Muscle of back (tissue), 13 donors: ENCODE measurements at places on chromosomes 4 and X.

GRCh38 chr4:147311956-147312355 is 168.9 kb upstream of the EDNRA start:
- DNase-seq: no peak

- DNase-seq: no peak
Observed at GRCh38 chr4:151983854-151984253, 223.0 kb upstream of the GATB start.

GRCh38 chrX:10582215-10582733 is 38.1 kb downstream of the MID1 start:
- no peak for DNase-seq

DNA sequence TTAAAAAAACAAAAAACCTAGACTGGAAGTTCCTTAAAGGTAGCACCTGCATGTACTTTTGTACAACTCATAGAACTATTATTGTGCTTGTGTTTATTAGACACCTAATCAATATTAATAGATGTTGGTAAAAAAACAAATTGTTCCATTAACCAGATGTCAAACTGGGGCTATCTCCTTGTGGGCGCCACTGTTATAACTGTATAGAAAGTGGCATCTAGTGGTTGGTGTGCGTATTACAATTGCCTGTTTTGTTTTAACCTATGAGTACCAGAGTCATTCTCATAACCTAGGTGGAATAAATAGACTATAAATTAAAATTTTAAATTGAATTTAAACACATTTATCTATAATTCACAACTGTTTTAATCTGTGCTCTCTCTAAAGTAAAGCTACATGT is 97.4 kb downstream of the COL4A5 start:
- peak; percentile 3 for DNase-seq

- DNase-seq: no peak
Observed at GRCh38 chr4:4645743-4646142, 103.9 kb upstream of the STX18 start.

- peak; percentile 24 for DNase-seq
Observed at GRCh38 chr4:17809667-17810066, 890 bp downstream of the DCAF16 start.

- DNase-seq: no peak
Observed at GRCh38 chrX:139642241-139642927, 65.6 kb downstream of the MCF2 start.

DNA sequence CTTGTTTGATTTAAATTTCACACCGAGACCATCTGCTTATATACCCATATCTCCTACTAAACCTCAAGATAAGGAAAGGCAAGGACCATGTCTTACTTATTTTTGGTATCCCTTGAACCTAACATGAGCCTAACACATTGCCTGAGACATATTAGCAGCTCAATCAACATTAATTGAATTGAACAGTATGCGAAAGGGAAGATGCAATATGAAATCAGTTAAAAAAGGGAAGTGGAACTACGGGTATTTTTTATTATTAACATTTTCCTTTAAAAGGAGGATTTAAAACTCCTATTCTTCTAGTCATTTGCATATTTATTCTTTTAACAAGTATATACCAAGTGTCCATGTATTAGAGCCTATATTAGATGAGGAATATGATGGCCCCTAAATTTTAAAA is 197.0 kb downstream of the CAMK2D start:
- no peak for DNase-seq

DNA sequence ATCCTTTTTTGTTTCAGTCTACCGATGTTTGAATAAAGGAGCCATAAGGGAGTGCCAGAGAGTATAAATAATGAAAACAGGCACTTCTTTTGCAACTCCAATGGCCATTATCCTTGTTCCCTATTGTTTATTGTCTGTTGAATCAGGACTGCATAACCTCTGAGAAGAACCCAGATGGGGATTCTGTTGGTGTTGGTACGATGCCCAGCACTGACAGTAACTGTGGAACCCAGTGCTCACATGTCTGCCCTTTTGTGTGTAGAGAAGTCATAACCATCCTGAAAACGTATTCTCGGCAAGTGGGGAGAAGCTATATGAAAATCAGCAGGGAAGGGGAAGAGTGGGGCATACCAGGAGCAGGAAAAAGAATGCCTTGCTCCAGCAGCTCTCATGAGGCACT is 195.1 kb upstream of the EDNRA start:
- DNase-seq: no peak

GRCh38 chrX:24870143-24870542 is 145.6 kb downstream of the ARX start:
- DNase-seq: no peak

- DNase-seq: no peak
Observed at GRCh38 chrX:111168314-111168713, 72.3 kb downstream of the PAK3 start.

DNA sequence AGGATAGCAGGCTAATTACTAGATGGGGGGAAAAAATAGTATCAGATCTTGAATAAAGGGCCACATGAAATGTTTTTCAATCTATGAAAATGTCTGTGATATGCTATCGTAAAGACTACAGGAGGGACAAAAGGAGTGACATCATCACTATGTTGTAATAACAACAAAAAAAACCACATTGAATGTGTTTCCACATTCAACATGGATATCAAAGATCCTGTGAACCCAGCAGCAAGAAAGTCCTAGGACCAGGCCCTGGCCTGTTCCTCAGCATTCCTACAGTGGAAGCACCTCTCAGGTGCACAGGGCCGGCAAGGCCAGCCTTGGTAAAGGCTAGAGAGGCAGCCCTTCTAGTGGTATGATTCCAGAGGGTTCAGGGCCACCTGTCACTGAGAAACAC is 118.3 kb downstream of the RELL1 start:
- DNase-seq: no peak

DNA sequence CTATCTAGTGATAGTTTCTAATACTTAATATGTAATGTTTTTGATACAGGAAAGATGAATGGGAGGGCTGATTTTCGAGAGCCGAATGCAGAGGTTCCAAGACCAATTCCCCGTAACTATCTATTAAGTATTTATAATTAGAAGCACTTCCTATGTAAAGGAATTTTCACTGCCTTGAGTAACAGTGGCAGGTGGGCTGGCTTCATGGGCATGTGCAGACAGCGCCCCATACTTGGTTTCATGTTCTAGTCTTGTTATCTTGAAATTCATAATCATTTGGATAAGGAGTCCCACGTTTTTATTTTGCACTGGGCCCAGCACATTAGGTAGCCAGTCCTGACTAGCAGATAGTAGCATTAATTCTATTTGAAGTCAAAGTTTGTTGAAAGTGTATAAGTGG is 1.7 kb downstream of the OCIAD1 start:
- peak; percentile 19 for DNase-seq

- DNase-seq: peak; percentile 9
Observed at GRCh38 chrX:85052205-85052604, 48.5 kb downstream of the APOOL start.

DNA sequence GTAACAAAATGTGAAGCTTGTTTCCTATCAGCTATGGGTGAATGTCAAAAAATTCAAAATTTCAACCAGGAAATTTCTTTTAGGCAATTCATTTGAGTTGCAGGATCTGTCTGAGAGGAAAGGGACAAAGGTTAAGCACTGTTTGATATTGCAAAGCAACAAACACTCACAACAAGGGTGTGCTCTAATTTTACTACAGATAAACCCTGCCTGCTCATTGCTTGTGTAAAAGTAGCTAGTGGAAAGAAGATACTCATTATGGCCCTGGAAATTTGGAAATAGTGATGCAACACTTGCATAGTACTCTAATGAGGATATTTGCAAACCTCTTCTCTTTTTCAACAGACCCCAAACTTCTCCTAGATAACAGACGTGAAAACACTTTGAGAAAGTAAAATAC is 27.1 kb downstream of the FAM47E start:
- no peak for DNase-seq

DNA sequence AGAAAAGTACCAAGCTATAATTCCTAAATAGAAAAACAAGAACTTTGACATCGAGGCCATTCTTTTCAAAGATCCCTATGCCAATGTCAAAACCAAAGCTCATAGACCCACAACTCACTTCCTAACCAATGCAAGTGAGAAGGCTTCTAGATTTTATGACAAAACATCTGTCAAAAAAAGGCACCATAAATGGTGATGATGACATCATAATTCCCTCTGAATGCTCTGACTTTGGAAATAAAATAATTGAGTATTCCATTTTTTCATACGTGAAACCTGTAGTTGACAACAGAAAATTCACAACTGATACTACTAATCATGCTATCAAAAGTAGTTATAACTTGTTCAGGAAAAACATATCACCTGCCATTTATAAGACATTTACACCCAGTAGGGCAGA is 8.7 kb upstream of the CABS1 start:
- DNase-seq: no peak

GRCh38 chr4:23500894-23501449 is 388.9 kb downstream of the PPARGC1A start:
- no peak for DNase-seq

GRCh38 chr4:19216476-19216875 is 1035.2 kb upstream of the SLIT2 start:
- no peak for DNase-seq

DNA sequence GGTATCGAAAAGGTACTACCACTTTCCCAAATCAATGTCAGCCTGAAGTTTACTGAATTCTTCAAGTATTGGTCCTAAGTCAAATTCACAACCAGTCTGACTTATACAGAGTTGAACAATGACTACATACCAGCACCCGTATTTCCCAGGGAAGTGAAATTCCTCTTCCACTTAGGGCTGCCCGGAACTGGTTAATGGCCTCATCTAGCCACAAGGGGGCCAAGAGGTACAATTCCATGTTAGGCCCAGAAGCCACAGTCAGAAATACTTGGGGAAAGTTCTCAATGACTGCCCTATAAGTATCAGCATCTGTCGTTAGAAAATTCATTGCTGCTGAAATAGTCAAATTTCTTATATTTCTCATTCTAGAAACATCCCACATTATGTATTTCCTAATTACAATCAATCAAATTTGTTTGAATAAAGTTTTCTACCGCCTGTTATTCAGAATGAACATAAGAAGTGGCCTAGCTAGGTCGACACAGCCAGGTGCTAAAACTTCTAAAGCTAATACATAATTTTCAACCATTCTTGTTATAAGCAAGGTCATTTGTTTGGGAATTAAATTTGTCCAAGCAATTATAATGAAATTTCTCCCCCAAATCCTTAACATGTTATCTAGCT is 5.6 kb upstream of the PCDH7 start:
- no peak for DNase-seq

DNA sequence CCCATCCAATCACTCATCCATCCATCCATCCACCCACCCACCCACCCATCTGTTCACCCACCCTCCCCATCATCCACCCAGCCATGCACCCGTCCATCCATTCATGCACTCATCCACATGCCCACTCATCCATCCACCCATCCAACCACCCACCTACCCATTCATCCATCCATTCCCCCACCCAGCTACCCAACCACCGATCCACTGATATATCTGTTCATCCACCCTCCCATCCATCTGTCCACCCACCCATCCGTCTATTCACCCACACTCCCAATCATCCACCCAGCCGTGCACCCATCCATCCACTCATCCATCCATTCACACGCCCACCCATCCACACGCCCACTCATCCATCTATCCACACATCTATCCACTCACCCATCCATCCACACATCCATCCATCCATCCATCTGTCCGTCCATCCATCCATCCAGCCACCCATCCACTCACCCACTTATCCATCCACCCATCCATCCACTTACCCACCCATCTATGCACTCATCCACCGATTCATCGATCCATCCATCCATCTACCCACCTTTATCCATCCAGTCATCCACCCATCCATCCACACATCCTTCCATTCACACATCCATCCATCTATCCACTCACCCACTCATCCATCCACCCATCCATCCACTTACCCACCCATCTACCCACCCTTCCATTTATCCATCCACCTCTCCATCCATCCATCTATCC is 28.4 kb downstream of the ASMTL start:
- no peak for DNase-seq

DNA sequence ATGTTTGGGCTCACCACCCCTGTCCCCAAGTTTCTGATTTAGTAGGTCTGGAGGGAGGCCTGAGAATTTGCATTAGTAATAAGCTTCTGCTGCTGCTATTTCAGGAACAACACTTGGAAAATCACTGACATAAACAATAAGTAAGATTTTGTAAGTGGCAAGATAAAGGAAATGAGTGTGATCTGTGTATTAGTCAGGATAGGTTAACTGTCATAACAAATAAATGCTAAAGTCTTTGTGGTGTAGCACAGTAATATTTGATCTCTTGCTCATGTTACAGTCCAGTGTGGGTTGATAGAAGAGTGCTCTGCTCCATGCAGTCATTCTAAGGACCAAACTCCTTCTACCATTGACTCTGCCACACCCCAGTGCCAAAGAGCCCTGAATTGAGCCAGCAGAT is 67.0 kb downstream of the NHS start:
- no peak for DNase-seq

- DNase-seq: peak; percentile 19
Observed at GRCh38 chr4:5460106-5460801, 248.1 kb downstream of the EVC2 start.

GRCh38 chr4:123217664-123218063 is 178.9 kb upstream of the SPRY1 start:
- DNase-seq: no peak

DNA sequence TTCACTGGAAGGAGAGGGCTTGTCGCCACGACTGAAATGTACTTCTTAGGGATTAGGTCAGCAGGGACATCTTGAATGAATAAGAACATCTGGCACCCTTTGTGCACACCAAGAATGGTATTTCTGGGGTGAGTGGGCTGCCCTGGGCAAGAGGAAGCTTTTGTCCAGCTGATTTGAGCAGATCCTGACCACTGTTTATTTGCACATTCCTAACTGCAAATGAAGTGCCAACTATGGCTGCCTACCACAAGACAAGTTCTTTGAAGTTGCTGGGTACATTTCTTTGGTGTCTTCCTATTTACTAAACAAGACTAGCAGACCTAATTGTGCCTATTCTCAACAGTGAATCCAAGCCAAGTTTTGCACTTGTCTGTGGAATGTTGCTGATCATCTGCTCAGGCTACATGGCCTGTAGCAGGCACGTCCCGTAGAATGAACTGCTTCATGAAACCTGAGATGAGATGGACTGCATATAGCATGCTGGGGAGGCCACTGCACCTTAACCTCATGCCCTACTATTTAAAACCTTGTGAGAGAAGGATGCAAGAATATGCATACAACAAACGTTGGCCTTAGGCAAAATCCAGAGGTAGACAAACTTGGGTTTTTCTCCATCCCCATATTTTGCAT is 45.0 kb downstream of the PIR start:
- DNase-seq: no peak

- peak; percentile 25 for DNase-seq
Observed at GRCh38 chr4:66929748-66930147, 615.6 kb downstream of the CENPC start.

DNA sequence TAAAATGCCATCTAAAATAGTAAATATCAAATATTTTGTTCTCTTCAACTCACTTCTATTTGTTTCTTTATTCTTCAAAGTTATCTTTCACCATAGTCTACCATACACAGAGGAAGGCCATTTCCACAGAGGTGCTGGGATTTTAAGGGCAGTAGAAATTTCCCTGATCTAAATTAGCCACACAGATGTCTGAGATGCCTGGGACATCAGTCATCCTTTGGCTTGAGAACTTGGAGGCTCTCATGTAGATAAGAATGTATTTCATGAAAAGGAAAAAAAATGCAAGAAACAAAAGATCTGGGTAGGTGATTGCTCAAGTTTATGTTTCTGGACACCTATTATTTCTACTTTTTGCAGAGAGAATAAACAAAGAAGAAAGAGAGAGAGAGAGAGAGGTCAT is 1008.2 kb downstream of the NLGN4X start:
- no peak for DNase-seq

GRCh38 chrX:57286507-57287251 is at the start of gene FAAH2:
Gene FAAH2, plus strand, starts transcription at chrX:57286706. Its CDS starts 120 bp downstream, at chrX:57286826.
- no peak for DNase-seq
